Amniotic stem cell (primary cell): ENCODE measurements at places on chromosomes 2 and 18.

DNA sequence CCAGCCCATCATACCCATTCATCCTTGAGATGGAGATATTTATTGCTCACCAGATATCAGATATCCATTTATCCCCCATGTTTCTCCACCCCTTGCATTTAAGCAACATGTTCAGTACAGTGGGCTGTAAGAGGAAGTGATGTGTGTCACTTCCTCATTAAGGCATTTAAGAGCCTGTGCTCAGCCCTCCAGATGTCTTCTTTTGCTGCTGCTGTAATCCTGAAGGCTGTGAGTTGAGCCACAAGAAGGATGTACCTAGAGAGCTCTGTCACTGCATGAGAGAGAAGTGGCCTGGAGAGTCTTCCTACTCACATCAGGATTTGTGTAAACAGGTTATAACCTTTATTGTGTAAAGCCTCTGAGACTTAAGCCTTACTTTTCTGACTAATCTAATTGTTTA is 151.8 kb upstream of the UNC80 start:
- DNase-seq, result no peak

DNA sequence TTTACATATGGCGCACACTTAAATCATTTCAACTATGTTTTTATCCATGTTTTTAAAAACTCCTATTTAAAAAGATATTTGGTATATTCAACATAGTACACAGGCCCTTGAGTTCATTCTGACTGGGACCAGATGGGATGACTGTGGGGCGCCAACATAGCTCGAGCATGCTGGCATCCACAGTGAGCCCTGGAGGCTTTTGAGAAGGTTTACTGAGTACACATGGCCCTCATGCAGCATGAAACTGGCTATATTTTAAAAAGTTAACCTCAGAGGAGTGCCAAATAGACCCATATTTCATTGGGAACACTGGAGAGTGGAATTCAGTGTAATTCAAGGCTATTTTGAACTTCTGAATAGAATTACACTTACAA is 83.6 kb downstream of the CCDC85A start:
- no peak for DNase-seq

- no peak for DNase-seq
These were observed 323.8 kb upstream of the GALNT5 start for GRCh38 chr2:156933645-156934225.

DNA sequence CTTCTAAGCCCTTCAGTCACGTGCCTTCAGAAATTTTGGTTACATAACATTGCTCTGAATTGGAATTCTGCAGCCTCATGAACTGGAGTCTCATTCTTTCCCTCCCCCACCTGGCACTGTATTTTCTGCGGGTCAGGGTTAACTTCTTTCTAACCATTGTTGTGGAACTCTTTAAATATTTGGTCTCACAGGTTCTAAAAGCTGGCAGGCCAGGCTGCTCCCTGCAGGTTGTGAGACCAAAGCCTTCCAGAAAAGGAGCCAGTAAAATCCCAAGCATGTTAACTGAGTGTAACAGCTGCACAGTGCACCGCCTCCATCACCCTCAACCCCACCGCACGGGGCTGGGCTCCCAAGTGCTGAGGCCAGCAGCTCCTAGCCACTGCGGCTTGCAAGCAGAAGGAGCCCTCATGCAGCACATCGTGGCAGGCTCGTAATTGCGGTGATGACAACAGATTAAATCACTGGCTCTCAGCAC is 174.1 kb upstream of the ALPP start:
- DNase-seq, result no peak

- DNase-seq, result no peak
These were observed 620 bp upstream of the GALNT1 start for GRCh38 chr18:35580701-35581539.

DNA sequence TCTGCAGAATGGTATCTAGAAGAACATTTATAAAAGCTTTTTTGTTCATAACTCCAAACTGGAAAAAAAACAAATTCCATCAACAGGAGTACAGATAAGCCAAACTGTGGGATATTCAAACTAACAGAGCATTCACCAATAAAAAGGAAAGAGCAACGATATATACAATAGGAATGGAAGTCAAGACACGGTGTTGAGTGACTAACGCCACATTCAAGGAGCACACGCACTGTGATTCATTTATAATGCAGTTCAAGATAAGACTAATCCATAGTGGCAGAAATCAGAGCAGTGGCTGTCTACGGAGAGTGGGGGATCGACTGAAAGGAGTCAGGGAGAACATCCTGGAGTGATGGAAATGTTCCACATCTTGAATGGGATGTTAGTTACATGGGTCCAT is 70.7 kb downstream of the CABYR start:
- DNase-seq, result no peak
